CD4-positive, alpha-beta T cell treated with Interleukin-1 beta for 1 hour (primary cell): ENCODE measurements at places on chromosomes 1 and 21.

DNA sequence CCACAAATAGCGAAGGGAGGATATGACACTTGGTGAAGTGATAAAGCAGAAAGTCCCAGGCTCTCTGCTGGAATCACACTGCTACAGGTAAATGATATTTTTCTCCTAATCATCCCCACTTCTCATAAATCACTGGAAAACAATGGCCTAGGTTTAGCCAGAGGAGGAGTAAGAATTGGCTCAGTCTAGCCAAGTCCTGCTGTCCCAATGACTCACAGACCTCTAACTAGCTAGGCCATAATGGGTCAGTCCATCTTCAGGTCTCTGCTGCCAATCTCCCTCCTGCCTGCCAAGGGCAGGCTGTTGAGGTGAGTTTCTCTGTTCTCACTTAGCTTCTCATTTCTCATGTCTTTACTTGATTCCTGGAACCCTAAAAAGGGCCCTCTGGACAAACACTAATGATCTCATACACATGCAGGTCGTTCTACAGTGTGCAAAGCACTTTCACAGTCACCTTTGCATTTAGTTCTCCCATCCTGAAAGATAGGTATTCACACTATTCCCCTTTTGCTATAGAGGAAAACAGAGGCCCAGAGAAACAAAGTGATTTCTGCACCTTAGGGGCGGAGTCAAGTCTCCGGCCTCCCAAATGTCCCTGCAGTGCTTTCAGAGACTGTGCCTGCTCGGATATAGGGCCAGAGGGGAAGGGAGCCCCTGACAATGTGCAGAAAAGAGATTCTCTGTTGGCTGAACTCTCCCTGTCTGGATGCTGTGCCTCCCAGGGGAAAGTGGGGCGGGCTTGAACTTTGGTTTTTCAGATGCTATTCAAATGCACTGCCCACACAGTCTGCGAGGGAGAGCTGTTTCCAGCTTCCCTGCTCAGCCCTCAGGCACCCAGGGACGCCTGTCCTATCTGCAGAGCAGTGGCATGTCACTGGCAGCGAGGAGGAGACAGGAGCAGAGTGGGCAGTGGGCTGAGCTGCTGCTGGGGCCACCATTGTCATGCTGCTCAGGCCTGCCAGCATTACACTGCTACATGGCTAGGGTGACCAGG, 3.9 kb upstream of the CDK18 start:
- no peak for DNase-seq

- DNase-seq = no peak
Measured at GRCh38 chr1:220952961-220953643, 73.9 kb downstream of the HLX start.

DNA sequence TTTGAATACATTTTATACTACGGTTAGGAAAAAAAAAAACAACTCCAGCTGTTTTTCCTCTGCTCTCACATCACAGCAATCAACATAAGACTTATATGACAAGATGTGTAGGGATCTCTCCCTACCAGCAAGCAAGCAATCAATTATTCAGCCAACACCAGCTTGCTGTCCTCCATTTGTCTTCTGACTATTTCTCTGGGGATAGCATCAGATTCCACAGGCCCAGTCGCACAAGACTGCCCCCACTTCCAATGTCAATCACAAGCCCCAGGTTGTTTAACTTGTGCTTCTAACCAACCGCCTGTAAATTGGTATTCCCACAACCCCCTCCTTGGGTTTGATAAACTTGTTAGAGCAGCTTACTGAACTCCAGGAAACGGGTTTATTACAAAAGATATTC, 873.1 kb upstream of the TMPRSS15 start:
- no peak for DNase-seq

DNA sequence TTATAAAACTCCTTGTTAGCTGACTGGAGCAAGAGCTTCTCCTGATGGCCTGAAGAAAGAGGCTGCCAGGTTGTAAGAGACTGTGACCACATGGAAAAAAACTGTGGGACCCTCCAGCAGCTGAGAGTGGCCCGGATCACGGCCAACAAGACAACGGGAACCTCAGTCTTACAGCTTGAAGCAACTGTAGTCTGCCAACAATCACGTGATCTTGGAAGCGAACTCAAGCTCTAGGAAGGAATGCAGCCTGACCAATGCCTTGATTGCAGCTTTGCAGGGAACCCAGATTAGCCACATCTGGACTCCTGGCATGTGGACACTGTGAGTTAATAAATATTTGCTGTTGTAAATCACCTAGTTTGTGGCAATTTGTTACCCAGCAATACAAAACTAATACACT, 442.6 kb upstream of the PRMT6 start:
- no peak for DNase-seq

GRCh38 chr1:107158991-107159390, 18.2 kb downstream of the NTNG1 start:
- DNase-seq = no peak

DNA sequence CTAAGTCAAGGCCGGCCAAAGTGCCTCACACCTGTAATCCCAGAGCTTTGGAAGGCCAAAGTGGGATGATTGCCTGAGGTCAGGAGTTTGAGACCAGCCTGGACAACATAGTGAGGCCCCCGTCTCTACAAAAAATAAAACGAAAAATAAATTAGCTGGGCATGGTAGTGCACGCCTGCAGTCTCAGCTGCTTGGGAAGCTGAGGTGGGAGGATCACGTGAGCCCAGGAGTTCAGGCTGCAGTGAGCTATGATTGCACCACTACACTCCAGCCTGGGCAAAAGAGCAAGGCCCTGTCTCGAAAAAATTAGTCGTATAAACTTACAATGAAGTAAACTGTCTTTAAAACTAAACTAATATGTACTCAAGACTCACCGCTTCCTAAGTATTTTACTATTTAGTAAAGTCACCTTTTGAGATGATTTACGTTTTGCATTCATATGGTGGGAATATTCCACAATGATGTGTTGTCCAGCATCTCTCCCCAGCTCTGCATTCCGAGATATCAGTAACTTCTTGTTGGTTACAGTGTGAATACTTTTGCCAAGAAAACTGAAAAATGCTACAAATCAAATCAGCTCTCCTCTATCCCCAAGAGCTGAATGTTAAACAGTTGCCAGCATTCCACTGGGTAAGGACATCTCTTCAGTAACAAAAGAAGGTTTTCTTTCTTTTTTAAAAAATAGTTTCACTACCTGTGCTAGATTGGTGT, 84.9 kb upstream of the C21orf91 start:
- DNase-seq = no peak

GRCh38 chr1:44707112-44707881, 23.7 kb downstream of the RNU5D-1 start:
- no peak for DNase-seq

- DNase-seq = no peak
Measured at GRCh38 chr1:15214527-15214926, 32.5 kb upstream of the FHAD1 start.
